ENCODE measurements at places on chromosomes 11 and 22.
A peak's percentile ranks its signal among the peaks of the same experiment; 100 is the strongest.

DNA sequence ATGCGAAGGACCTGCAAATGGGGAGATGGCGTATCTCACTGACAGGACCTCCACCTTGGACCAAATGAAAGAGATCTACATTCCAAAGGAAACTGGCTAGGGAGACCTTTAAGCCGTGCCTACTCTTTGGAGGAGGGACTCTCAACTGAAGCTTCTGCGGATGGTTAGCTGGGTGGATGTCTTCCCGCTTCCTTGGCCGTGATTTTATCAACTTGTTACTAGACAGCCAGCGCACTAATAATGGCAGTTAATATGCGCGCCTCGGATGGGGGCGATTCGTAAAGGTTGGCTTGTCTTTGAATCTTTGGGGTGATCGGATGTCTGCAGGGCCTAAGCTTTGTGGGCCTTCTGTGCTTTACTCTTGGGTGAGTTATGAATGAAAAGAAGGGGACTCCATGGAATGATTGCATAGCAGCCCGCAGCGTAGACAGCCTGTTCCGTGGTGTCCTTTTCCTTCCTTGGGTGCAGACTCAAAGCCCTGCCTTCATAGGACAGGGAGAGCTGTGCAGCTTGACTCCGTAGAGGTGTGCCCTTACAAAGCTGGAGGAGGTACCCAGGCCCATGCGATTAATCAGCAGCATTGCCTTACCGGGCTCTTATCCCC lies 1.5 kb downstream of the ZNRF3 start:
- no peak for DNase-seq

DNA sequence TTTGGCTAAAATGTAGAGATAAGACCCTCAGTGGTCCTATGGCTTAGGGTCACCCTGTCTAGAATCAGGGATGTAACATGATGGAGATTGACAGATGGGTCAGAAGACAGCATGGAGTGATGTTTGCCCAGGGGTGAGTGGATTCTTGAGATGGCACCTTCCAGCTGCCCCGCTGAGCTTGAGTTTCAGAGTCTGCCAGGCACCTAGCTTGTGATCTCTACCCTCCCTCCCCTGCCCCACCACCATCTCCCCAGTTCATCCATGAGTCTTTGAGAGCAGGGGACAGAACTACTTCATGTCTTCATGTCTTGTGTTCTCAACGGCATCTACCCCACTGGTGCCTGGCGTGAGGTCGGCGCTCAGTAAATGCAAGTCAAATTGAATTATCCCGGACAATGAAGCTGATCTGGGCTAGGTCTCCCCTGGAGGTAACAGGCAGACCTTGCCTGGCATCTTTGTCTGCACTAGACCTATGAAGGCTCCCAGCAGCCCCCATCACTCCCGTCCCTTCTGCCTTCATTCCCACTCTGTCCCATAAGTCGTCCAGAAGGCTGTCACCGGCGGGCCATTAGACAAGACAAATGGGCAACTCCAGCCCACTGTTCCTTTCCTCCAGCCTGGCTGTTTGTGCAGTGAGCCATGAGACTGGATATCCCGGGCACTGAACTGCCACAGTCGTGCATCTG lies 239.2 kb upstream of the TBCEL start:
- DNase-seq, result no peak

- no peak for DNase-seq
Observed at GRCh38 chr11:64592656-64593055, 1.6 kb downstream of the SLC22A12 start.

GRCh38 chr11:9004183-9004926 lies 554 bp upstream of the NRIP3 start:
- peak; percentile 22 for DNase-seq

GRCh38 chr22:38097557-38098409 lies 12.7 kb downstream of the BAIAP2L2 start:
- DNase-seq, result peak; percentile 52

DNA sequence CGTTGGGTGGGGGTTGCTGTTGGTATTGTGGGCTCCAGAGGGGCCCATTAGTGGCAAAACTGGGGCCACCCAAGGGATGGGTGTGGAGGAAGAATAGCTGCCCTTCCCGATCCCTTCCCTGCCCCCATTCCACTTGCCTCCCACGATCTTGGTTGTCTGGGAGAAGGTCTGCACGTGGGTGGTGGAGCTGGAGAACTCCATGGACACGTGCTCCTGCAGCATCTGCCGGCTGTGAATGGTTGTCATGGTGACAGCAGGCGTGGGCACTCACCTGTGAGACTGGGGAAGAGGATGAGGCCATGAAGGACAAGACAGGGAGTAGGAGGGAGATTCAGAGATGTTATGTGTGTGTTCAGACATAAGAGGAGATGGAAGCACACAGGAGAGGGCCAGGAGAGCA lies 2.0 kb downstream of the IGSF22 start:
- DNase-seq, result no peak

- no peak for DNase-seq
Observed at GRCh38 chr11:43830928-43831440, 49.6 kb upstream of the ALKBH3 start.

DNA sequence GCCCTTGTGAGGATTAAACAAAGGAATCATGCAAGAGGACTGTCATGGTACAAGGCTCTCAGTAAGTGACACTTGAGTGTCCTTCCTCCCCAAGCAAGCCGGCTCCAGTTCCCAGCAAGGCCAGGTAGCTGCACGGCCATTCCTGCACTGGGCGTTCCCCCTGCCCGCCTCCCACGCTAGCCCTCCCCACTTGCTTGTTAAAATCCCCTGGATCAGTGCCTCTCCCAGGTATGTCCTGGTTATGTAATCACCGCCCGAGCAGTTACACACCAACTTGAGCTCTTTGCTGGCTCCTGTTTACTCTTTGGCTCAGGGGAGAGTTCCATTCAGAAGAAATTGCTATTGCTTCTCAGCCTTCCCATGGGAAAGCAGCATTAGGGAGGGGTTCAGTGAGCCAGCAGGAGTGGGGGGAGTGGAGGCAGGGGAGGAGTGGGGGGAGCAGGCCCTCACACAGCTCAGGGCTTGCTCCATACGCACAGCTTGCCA lies 19.4 kb upstream of the MYEOV start:
- peak; percentile 78 for DNase-seq

DNA sequence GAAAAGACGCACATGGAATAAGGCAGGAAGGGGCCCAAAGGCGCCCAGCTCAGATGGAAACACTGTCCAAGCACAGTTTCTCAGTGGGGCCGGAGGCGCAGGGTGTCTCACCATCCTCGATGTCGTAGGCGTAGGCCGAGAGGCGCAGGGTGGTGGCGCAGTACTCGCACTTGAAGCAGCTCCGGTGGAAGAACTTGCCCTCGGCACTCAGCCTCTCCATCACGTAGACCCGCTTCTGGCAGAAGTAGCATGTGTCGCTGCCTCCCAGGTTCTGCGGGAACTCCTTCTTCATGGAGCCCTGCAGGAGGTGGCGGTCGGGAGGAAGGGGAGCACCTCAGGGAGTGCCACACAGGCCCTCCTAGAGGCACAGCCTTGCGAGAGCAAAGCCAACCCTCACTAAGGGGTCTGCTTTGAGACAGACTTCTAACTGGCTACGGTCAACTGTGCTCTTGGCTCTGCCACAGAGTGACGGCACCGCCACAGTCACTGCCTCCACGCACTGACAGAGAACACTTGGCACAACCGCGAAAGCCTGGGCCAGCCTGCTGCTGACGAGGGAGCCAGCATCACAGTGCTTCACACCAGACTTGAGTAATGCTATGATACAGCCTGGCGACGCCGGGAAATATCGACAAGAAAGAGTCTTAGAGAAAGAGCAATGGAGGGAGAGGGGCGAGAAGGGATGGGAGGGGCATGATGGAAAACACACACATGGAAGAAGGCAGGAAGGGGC lies 97.6 kb upstream of the BID start:
- no peak for DNase-seq

DNA sequence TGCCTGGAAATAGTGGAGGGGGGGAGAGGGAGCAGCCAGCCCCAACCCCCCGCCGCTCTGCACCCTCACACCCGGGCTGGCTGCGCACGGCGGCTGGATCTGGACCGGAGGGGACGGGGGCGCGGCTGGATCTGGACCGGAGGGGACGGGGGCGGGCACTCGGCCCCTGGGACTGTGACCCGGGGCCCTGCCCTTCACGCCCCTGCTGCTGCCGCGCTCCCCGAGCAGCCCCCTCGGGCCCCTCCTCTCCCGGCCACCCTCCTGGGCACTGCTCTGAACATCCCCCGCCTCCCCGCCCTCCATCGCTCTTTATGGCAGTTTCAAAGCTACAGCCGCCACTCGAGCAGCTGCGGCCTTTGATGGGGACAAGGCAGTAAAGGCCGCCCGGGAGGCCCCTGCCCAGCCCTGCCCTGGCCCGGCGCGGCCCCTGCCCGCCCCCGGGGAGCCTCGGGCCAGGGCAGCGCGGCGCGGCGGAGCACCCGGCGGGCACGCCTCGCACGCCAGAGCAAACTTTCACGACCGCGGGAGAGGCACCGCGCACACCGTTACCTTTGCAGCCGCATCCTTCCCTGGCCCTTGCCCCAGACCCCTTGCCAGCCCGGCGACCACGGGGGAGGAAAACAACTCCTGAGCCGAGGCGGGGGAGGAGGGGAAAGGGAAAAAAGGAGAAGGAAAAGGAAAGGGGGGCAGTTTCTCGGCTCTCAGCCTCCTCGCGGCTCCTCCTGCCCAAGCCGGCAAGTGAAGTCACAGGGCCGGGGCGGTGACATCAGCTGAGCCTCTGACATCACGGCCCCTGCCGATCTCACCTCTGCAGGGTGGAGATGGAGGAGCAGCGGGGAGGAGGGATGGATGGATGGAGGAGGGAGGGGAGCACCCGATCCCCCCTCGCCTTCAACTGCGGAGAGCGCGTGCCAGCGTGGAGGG lies 13.1 kb upstream of the TCF20 start:
- DNase-seq, result peak; percentile 45

GRCh38 chr11:11035331-11035730 lies 177.5 kb upstream of the ZBED5 start:
- DNase-seq, result no peak

DNA sequence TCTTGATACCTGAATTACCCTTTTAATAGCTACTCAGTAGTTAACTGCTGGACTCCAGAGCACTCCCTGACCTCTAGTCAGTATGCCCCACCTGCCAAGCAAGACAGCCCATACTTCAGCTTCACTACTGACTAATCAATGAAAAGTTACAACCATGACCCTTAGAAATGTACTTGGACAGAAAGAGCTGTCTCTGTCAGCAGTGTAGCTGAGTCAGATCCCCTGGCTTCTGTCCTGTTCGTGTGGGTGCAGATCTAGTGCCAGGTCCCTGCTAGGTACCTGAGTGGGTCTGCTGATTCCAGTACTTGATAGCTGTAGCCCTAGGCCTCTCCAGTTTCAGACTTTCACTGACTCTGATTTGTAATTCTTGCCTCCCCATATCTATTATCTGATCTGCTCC lies 265.8 kb upstream of the POU2AF2 start:
- DNase-seq, result no peak

DNA sequence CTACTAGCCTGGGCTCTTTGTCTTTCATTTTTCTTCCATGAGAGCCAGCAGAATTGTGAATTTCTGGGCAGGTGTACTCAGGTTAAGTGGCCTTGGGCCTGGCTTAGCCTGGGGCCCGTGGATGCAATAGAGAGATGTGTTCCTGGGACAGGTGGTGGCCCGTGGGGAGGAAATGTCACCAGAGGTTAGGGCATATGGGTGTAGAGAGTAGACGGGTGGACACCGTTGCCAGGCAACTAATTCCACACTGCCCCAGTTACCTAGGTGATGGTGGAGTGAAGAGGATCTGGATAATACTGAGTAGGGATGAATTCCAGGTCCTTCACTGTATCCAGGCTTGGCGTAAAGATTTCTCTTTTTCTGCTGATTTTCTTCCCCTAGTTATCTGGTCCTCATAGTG lies 175.0 kb downstream of the INSC start:
- DNase-seq, result no peak

- DNase-seq, result no peak
Observed at GRCh38 chr22:49368976-49369725, 458.5 kb downstream of the BRD1 start.

DNA sequence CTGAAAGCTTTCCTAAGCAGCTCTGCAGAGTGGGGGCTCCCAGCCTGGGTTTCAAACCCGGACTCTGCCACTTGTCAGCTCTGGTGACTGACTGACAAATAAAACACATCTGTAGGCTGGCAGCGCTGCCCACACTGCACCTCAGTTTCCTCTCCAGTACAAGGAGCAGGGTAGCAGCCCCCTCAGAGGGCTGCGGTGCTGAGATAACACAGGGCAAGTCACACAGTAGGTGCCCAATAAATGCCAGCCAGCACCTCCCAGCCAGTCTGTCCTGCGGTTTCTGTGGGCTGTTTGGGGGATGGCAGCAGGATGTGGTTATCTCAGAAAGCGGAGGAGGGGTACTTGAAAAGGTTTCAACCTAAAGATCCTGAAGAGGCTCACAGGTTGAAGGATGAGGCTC lies 1.5 kb downstream of the SYT12 start:
- DNase-seq, result no peak

DNA sequence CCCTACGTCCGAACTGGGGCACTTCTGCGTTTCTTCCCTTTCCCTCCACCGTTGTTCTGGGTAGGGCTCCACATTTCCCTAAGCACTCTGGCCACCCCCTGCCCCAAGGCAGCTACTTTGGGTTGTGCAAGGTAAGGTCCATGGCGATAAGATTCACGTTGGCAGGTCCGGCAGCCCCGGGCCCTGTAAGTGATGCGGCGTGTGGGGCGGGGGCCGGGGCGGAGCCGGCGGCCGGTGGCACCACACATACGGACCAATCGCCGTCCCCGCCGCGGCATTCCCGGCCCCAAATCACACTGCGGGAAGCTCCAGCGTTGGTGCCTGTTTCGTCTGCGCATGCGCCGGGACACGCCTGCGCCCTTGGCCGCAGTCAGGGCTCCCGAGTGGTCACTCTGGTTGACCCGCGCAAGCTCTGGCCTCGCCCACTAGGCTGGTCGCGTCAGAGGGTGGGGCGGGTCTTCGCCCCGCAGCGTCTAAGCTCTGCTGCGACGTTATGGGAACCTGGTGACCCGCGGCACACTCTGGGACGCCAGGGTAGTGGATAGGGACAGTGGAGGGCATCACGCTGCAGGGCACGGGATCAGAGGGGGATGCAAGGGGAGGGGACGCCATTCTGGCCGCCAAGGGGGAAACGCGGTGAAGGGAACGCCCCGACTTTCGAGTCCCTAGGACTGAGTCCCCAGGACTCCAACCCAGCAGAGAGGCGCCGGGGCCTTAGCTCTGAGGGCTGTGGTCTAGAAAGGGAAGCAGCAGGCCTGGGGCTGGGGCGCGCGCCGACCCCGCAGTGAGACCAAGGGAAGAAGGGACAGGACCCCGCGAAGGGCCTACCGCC lies 1.6 kb downstream of the FADS1 start:
- peak; percentile 93 for DNase-seq

Measured in lung (tissue), 17 donors.